ENCODE measurements at places on chromosomes 7 and 10.

DNA sequence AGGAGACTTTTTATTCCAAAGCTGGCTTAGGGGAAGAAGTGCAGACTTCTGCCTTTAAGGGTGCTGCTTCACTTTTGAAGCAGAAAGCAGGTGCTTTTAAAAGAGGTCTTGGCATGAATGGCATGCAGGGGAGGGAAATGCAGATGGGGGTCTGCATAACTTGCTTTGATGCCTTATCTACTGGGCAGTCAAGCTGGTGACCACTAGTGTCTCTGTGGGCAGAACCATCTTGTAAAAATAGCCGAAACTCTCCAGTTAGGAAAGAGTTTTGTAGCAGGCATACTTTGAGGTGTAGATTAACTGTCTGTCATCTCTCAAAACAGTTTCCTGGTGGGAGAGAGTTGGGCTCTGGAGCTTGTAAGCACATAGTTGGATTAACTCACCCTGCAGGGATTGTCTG lies 9.9 kb upstream of the CTNNA3 start:
- no peak for DNase-seq

GRCh38 chr10:113447278-113447677 lies 105.6 kb upstream of the HABP2 start:
- no peak for DNase-seq

GRCh38 chr10:91691981-91692380 lies 59.1 kb upstream of the PPP1R3C start:
- DNase-seq = no peak

- no peak for DNase-seq
These were observed 18.5 kb downstream of the ZNF277 start for GRCh38 chr7:112225006-112225405.

GRCh38 chr10:1299041-1299726 lies 243.0 kb downstream of the WDR37 start:
- no peak for DNase-seq

DNA sequence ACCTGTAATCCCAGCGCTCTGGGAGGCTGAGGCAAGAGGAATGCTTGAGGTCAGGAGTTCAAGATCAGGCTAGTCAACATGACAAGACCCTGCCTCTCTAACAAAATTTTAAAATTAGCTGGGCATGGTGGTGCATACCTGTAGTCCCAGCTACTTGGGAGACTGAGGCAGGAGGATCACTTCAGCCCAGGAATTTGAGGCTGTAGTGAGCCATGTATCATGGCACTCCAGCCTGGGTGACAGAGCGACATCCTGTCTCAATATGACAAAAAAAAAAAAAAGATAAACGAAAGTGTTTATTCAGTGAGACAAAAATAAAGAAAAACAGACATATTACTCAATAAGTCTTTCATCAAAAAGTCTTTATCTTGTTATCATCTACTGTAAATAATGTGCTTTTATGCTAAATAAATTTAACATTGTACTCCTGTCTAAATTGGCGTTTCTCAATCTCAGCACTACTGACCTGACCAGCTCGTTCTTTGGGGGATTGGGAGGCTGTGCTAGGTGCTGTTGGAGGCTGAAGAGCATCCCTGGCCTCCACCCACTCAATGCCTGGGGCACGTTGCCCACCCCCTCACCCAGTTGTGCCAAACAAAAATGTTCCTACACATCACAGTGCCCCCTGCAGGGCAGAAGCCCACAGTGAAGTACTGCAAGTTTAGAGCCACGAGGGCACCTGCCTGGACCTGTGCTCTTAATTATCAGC lies 57.7 kb downstream of the NCAPG2 start:
- DNase-seq = peak; percentile 19

GRCh38 chr10:75350791-75351190 lies 50.8 kb downstream of the ZNF503 start:
- DNase-seq = no peak

DNA sequence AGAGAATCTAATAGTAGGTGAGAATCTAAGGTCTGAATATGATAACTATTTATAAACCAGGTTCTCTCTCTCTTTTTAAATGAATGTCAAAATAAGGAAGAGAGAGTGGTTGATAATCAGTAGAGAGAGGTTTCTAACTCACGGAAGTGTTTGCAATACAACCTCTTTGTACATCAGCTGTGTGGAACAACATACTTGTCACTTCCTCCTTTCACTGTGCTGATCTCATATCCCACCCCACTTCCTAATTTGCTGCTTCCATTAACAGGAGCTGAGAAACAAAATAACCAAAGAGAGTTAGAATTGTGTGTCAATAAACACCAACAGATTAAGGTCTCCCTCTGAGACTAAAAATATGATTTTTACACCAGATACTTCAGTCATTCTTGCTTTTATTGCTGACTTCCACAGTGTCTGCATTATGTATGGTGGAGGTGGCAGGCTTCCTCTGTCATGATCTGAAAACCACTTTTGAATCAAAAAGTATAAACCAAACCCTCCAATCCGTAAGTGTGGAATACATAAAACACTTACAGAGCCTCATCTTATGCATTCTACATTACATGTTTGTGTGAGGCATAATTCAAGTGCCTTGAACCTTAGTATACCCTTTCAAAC lies 25.0 kb downstream of the CACUL1 start:
- no peak for DNase-seq

DNA sequence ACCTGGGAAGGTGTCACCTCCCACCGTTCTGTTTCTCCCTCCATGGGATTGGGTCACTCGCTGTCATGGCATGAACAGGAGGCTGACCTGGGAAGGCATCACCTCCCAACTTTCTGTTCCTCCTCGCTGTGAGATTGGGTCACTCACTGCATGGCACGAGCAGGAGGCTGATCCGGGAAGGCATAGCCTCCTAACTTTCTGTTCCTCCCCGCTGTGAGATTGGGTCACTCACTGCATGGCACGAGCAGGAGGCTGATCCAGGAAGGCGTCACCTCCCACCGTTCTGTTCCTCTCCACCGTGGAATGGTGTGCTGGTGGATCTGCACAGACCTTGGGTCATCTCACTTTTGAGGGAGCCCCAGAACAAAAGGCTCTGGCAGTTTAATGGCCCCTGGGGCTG lies 239.2 kb upstream of the PRKCQ start:
- DNase-seq = no peak

DNA sequence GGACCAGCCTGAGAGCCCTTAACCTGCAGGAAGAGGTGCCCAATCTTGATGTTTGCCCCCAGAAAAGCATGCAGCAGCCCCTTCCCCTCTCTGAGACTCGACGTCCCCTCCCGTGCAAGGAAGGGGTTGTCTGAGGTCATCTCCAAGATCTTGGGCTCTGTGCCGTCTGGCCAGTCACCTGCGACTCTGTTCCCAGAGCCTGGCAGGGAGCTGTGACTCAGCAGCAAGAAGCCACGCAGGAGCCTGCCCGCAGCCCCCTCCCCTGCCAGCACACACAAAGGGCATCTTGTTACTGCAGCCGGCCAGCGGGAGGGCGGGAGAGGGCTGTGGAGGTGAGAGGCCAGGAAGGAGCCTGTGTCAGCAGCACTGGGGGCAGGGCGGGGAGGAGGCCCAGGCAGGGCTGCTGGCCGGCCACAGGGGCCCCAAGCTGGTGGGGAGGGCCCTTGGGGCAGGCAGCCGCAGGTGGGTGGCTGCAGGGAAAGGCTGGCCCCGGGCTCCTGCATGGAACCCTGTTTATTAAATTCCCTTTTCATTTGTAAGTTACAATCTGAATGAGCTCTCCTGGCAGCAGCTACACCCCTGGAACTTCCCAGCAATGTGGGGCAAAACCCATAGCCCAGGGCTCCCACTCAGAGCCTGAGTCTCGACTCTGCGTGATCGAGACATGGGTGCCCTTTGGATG lies 103.7 kb upstream of the ZMIZ1 start:
- DNase-seq = peak; percentile 75

DNA sequence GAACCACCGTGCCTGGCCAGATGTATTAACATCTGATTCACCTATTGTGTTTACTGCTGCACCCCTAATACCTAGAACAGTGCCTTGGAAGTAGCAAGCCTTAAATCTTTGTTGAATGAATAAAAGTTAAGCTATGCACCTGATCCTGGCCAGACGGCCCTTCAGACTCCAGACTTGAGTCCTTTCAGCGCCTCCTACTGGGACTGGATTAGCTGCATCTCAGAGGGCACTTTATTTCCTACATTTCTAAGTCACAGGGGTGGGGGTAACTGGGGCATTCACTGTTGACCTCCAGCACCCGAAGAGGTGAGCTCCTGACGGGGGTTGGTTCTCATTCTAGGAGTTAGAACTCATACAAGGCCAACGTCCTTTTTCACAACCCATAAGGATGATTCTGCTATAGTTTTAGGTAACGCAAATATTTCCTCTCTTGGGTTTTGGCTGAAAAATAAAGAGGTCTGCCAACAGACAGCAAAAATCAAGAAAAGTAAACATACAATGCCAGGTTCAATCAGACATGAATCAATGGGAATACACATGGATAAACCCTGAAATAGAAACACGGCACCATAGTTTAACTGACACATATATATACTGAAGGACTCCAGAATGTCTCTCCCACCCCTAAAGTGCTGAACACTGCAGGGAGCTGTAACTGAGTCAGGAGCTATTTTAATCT lies 48.0 kb upstream of the DLG5 start:
- DNase-seq = peak; percentile 38

DNA sequence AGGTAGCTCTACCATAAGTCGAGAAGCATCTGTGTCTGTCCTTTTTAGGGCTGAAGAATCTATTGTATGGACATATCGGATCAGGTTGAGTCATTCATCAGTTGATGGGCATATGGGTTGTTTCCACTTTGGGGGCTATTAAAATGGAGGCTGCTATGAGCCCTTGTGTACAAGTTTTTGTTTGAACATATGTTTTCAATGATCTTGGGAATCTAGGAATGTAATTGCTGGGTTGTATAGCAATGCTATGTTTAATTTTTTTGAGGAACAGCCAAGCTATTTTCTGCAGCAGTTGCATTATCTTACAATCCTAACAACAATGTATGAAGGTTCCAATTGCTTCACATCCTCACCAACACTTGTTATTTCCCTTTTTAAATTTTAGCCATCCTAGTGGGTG lies 46.4 kb upstream of the HABP2 start:
- DNase-seq = no peak

DNA sequence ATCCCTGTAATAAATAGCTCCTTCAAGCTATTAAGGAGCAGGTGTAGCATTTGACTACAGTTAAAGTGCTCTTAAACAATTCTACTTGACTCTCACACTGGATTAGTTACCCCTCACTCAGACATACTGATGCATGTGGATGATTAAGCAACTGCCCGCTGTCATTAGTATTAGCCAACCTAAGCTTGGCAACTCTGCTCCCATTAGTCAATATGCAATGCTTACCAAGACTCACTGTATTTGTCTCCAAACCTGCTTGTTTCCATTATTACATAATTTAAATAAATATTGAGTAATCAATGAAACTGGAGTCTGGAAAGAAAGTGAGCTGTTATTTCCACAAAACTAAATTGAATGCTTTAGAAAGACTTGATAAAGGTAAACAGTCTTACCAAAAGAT lies 144.0 kb upstream of the ASAH2 start:
- no peak for DNase-seq

GRCh38 chr7:30682212-30683083 lies at the start of gene CRHR2:
Gene CRHR2, minus strand, starts transcription at chr7:30682456. Its CDS starts 176 bp downstream, at chr7:30682280.
- no peak for DNase-seq
